ENCODE measurements at places on chromosomes 13 and 19.

DNA sequence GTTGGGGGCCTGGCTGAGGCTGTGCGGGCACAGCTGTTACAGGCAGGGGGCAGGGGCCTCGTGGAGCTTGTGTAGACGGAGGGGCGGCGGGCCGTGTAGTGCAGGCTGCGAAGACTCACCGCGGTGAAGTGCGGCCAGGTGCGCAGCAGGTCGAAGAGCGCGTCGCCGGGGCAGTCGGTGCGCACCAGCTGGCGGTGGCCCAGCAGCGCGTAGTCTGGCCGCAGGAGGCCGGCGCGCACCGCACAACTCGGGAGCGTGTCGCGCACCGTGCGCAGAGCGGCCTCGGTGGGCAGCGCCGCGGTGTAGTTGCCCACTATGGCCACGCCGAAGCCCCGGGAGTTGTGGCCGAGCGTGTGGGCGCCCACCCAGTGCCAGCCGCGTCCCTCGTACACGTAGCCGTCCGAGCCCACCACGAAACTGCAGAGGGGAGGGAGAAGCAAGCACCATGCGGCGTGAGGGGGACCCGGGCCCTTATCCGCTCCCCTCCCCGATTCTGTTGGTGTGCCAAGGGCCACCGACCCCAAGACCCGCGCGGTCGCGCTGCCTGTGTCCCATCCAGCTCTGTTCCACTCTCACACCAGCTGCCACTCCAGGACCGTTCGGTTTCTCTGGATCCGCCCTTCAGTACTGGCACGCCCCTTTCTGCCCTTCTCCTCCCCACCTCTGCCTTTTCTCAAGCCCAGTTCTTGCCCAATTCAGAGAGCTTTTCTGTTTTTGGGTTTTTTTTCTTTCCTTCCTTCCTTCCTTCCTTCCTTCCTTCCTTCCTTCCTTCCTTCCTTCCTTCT is 5.4 kb upstream of the RASAL3 start:
- DNase-seq, result no peak

- DNase-seq, result no peak
Observed at GRCh38 chr19:19637523-19638251, 5.8 kb downstream of the GMIP start.

GRCh38 chr13:26834646-26835045 is 74.1 kb upstream of the GPR12 start:
- no peak for DNase-seq

- no peak for DNase-seq
Observed at GRCh38 chr13:97496511-97496910, 62.5 kb downstream of the RAP2A start.

DNA sequence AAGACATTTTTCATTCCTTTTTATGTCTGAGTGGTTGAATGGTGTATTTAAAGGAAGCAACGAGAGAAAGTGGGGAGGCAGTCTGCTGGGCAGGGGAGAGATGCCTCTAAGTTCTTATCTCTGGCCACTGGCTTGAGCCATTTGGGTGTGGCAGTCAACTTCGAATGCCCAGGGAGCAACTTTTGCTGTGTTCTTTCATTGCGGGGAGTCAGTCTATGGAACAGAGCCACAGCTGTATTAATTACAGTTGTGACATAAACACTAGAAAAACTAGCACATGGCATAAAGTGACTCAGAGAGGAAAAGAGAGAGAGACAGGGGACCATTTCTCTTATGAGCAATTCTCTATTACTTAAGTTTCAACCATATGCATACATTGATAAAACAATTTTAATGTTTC is 40.4 kb upstream of the PDCD5 start:
- DNase-seq, result no peak

DNA sequence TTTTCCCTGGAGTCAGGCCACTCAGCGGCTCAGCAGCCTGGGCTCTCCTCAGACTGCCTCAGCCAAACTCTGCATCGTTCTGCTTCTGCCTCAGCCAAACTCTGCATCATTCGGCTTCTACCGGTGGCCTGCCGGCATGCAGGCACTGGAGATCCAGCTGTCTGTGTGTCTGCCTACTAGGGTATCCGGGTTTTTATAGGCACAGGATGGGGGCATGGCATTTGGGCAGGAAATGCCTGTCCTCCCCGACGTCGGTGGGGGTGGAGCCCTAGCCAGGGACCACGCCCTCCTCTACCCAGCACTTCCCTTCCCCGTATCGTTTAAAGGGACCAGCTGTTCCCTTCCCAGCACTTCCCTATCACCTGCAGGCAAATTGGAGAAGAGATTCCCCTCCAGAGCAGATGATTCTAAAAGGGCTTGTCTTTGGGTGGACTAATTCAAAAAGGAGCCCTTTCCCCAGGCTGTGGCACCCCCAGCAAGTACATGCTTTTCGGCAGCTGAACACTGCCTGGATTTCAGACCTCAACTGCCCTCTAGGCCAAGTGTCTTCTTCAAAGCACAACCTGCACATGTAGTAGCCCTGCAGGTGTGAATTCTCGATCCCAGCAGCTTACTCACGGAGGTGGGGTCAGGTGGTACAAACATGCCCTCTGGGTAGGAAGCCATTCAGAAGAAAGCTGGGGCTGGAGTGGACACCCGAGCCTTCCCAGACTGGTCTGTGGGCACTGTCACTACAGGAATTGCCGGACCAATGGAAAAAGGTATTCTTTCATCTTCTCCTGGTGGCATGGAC is 25.4 kb upstream of the GPR12 start:
- DNase-seq, result no peak

DNA sequence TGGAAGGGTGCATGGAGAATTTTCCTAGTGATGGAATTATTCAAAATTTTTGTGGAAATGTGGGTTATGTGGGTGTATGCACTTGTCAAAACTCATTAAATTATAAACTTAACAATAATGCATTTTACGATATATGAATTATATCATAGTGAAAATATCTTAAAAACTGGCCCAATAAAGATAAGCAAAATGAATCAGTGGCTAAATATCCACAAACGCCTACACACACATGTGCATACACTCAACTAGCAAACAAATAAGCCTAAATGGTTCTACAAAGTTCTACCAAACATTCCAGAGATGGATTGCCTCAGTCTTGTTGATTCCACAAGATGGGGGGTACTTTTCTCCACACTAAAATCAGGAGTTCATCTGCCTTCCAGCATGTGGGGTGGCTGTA is 349.5 kb downstream of the TSHZ3 start:
- no peak for DNase-seq

GRCh38 chr19:38880882-38881609 is 3.0 kb upstream of the RINL start:
- no peak for DNase-seq

- DNase-seq, result no peak
Observed at GRCh38 chr13:74966275-74966674, 515.7 kb downstream of the TBC1D4 start.

GRCh38 chr13:42071672-42072419 is 23.4 kb downstream of the DGKH start:
- DNase-seq, result no peak

DNA sequence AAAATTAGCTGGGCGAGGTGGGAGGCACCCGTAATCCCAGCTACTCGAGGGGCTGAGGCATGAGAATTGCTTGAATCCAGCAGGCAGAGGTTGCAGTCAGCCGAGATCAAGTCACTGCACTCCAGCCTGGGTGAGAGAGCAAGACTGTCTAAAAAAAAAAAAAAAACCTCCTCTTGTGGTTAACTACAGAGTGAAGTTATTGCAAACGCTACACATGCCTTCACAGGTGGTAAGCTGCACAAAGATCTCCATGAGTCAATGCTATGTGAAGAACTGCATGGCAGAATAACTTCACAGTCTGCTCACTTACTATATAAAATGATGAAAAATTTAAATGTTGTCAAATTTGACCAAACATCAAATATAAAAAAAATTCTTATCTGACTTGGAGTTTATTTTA is 436.8 kb downstream of the FGF14 start:
- DNase-seq, result no peak

DNA sequence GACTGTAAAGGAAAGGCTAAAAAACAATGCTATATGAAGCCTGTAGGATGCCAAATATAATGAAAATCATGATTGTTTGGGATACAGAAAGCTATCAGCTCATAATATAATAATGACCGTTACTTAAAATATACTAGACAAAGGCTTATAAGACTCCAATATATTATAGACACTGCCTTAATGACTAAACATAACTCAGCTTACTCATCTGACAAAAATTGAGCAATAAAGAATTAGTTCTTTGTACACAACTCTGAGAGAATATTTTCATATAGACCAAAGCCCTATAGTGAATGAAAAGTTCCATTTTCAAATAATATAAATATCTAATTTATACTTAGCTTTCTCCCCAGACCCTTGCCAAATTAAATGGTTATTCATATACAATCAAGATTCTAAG is 283.3 kb downstream of the DIAPH3 start:
- DNase-seq, result no peak

DNA sequence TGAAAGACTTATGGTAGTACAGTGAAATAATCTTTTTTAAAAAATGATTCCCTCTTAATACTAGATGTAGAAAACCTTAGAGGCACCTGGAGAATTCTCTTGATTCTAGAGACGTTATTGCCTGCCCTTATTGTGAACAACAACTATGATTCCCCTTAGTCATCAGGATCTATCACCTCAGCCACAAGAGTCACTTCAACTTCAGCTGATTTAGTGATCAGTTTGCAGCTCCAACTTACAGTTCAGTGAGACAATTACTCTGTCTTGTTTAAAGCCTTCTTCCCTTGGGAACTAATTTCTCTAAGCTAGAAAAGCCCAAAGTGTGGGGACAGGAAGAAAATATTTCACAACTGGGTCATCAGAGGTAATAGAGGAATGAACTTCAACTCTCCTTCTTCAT is 254.3 kb upstream of the SLITRK1 start:
- no peak for DNase-seq

GRCh38 chr19:18870531-18871172 is 25.3 kb downstream of the CERS1 start:
- DNase-seq, result no peak

DNA sequence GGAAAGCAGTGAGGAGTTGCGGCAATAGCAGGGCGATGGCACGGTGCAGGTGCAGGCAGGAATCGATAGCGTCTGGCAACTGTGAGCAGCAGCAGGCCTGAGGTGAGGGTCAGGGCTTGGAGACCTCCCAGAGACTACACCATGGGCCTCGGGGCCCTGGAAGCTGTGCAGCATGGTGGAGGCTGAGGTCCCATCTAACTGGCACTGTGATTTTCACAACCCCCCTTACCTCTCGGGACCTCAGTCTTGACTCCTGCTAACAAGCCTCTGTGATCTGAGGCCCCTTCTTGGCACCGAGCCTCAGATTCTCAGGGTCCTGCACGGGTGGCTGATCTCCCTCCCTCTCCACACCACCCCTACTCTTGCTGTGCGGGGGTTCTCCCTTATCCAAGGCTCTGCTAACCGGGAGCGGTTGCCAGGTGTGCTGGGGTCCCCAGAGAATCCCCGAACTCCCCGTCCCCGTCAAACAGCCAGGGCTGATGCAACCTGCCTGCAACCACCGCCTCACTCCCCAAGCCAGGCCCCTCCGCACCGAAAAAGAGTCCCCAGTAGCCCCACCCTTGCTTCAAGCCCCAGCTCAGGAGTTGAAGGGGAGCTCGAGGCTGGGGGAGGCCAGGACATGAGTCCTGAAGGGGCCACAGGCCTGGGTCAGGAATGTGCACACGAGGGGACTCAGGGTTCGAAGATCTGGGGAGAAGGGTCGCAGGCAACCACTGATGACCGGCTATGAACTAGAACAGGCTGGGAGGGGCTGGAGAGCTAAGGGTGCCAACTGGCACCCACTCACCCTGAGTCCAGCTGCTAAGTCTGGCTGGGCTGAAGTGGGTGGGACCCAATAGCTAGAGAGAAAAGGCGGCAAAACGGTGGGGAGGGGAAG is 4.8 kb upstream of the ATF5 start:
- no peak for DNase-seq

- no peak for DNase-seq
Observed at GRCh38 chr13:65943024-65943423, 1287.1 kb downstream of the PCDH9 start.

- no peak for DNase-seq
Observed at GRCh38 chr19:46972311-46972710, 47.3 kb upstream of the NPAS1 start.

- no peak for DNase-seq
Observed at GRCh38 chr13:67228916-67229315, 1.2 kb downstream of the PCDH9 start.

DNA sequence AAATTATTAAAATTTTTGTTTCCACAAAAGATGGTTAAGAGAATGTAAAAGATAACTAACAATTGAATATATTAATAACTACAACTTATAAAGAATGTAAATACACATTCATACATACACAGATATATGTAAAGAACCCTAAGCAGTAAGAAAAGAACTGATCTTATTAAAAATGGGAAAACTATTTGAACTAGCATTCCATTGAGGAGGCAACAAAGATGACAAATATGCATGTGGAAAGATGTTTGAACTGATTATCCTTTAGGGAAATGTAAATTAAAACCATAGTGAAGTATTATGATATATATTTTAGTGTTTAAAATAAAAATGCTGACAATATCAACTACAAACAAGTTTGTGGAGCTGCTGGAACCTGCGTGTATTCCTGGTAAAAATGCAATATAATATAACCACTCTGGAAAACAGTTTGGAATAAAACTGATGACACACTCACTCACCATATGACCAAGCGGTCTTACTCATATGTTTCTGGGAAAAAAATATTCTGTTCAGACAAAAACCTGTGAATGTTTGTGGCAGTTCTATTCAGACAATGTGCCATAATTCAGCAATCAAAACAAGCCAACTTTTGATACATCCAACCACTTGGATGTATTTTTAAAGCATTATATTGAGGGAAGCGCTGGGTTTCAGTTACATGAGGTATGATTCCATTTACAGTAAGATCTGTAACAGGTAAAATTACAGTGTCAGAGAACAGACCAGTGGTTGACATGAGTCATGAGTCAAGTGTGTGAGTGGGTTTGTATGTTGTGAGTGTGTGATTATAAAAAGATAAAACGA is 694.4 kb upstream of the SLITRK5 start:
- DNase-seq, result no peak
